ENCODE measurements at places on chromosomes 1 and 21.

DNA sequence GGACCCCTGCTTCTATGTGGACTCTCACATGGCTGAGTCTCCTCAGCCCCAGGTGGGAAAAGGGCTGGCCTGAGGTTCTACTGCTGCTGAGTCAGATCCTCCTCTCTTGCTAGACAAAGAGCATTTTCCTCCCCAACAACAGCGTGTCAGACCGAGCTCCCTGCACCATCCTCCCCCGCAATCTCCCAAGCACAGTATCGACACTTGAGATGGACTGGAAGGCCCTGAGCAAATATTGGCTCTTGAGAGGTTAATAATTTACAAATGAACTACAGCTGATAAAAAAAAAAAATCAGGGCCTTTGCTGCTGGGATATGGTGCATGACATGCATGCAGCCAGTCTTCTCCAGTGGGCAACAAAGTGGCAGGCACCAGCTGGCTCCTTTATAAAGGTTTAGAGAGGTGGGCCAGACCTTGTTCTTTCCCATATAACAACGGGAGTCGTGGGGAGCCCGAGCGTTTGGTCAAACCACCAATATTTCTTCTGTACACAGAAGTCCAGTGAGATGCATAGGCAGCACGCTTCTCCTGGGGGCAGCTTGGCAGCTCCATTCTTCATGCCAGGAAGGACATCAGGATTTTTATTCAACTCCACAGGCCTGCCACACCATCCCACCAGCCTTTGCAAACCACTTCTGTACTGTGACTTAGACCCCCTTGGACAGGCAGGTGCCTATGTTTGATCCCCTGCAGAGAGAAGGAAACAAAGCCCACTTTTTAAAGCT, 55.4 kb upstream of the CAMK1G start:
- no peak for DNase-seq

- no peak for DNase-seq
Measured at GRCh38 chr1:213905344-213905743, 82.4 kb upstream of the PROX1 start.

DNA sequence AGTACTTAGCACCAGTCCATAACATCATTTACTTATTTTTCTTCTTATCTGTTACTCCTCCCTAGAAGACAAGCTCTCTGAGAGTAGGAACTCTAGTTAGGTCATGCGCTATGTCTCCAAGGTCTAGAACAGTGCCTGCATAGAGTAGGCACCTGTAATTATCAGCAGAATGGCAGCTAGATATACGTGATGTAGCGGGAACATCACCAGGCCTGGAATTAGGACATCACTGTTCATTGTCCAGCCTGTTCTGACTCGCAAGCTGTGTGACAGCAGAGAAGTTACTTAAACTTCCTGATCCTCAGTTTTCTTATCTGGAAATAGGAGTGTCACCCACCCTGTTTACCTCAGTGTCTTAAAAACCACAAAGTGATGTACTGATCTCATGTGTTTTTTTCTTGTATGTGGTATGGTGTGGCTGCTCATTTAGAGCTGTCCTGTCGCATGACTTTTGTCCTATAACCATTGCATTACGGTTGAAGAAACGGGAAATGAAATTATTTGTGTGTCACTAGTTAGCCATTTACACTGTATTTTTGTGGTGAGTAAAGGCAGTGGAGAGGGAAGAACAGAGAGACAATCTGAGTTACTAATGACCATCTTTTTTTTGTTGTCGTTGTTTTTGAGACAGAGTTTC, 37.1 kb upstream of the EXO1 start:
- DNase-seq = no peak

GRCh38 chr1:224226849-224227502, 43.9 kb downstream of the DEGS1 start:
- DNase-seq = no peak

- DNase-seq = no peak
Measured at GRCh38 chr1:173043253-173043652, 7.5 kb downstream of the TNFSF18 start.

- DNase-seq = no peak
Measured at GRCh38 chr1:248897412-248898337, 8.4 kb upstream of the PGBD2 start.

DNA sequence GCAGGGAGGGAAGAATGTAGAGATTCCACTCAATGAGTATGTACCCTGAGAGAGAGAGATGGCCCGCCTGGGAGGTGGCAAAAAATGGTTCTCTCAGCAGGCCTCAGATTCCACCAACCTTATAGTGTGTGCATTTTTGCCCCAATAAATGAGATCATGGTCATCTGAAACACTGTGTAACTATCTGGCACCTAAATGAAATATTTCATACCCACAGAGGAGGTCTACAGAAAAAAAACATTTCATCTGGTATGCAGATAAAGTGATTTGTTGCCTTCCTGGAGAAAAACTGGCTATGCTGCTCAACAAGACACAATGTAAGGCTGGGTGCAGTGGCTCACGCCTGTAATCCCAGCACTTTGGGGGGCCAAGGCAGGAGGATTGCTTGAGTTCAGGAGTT, 4.9 kb downstream of the TMCO2 start:
- no peak for DNase-seq

DNA sequence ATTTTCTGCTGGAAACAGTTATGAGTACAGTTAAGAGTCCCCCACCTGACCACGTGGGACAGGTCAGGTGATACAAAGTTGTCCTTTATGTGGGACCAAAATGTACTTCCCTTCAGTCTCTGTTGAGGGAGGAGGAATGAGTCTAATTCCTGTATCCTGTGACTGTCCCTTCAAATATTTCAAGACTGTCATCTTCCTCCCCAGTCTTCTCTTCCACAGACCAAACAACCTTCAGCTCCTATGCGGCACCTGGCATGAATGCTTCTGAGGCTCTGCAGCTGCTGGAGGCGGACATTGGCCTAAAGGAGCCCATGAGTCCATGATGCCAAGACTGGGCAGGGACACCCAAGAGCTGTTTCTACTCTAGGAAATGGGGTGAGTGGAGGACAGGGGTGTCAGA, 72.1 kb upstream of the SIM2 start:
- DNase-seq = peak; percentile 3

DNA sequence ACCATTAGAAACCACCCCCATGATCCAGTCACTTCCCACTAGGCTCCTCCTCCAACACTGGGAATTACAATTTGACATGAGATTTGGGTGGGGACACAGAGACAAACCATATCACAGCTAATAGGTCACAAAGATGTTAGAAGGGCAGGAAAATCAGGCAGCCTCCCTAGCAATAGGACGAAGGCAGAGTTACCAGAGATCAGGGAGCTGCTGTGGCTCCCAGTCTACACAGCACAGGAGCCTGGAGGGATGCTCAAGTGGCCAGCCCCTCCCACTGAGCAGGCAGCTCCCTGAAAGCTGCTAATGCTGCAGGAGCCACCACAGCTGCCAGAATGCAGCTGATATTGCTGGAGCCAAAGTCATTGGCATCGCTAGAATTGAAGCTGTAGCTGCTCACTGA, 51.0 kb downstream of the CR1L start:
- no peak for DNase-seq

DNA sequence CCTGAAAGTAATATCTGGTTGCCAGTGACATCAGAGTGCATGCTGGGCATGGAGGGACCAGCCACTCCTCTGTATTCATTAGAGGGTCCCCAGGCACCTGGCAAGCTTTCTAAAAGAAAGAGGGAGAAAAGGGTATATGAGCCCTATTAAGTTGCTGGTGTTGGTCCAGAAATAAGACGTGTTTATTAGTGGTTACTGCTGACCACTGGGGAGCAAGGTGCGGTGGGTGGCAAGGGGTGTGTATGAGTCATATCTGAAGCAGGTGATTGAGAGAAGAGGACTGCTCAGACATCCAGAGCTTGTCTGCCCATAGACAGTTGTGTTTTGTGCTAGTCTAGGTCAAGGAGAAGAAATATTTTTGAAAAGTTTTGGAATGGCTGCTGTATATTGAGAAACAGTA, 298.1 kb downstream of the TM2D1 start:
- no peak for DNase-seq

DNA sequence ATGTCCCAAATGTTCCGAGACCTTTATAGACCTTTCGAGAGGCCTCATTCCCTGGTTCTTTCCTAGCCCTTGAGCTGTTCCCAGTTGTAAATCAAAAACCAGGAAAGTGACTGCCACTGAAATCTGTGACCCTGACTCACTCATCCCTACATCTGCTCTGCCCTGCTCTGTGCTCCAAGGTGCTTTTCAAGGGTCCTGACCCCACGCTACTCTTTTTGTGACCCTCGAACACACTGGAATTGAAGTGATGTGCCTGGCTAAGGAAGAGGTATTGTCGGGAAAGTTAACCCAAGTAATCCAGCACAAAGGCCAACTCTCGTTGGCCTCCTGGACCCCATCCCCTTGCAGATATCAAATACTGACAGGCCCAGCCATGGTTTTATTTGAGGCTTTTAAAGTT, 244.4 kb downstream of the HHAT start:
- DNase-seq = no peak

- DNase-seq = no peak
Measured at GRCh38 chr1:207962716-207963426, 51.9 kb upstream of the CD34 start.

- DNase-seq = no peak
Measured at GRCh38 chr1:58927041-58927721, 143.3 kb upstream of the JUN start.

DNA sequence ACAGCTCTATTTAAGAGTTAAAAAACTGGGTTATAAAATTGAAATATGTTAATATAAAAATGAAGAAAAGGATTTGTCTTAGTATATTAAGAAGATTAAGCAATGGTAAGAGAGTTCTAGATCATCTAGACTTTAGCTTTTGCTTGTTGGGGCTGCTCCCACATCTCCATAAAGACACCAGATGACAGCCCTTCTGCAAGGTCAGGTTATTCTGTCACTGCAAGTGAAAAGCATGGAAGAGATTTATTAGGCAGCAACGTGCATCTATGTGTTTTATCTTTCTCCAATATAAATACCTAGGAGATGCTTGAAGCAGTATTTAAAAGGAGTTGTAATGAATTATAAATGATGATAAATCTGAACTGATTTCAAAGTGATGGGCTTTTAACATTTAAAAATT, 1560.4 kb downstream of the AMY1C start:
- no peak for DNase-seq

- DNase-seq = no peak
Measured at GRCh38 chr1:175784831-175785230, 41.4 kb upstream of the TNR start.

- DNase-seq = no peak
Measured at GRCh38 chr1:233327651-233328141, at the start of gene MAP3K21. MAP3K21 (plus strand) TSS chr1:233327724; CDS start chr1:233328029, 305 bp downstream.
